Left renal pelvis (tissue), 4 donors: ENCODE measurements at places on chromosomes 5 and 9.

GRCh38 chr5:112570708-112571444 lies 151.8 kb upstream of the EPB41L4A start:
- DNase-seq: no peak

DNA sequence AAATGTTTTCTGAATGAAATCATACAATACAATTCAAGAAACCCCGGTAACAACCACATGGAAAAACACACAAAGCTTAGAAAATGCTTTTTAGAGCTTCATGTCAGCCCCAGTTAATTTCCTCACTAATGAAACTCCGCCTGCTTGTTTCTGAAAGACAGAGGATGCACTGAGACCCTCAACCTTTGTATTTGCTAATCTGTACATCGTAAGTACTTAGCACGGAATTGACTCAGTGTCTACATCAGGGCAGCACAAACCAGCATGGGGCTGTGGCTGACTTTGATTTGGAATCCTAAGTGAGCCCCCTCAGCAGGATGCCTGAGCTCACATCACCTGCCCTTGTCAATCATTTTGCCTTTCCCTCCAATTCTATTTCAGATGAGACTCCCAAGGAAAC lies 499.1 kb upstream of the MPDZ start:
- DNase-seq: no peak

GRCh38 chr5:172688349-172689217 lies 47.5 kb downstream of the NEURL1B start:
- no peak for DNase-seq

- DNase-seq: no peak
These were observed 550.9 kb downstream of the RAB3C start for GRCh38 chr5:59133764-59134261.

- no peak for DNase-seq
These were observed 97.4 kb downstream of the CACNA1B start for GRCh38 chr9:137974746-137975526.

- DNase-seq: no peak
These were observed 32.2 kb downstream of the NDUFA8 start for GRCh38 chr9:122127396-122127798.

DNA sequence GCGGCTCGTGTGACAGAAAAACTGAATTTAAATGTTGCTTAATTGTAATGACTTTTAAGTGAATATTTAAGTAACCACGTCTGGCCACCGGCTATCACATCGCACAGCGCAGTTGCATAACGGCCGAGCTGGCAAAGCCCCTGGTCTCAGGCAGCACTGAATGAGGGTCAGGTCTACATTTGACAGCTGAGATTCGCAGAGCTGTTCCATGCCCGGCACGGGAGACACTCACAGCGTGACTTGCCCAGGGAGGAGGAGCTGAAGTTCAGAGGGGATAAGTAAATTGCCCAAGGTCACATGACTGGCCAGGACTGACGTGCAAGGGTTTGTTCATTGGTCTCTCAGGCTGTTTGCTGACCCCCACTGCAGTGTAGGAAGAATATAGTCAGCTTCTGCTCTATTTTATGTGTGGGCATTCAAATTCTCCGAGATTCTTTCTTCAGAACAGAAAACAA lies 17.4 kb upstream of the COL5A1 start:
- DNase-seq: no peak

- DNase-seq: no peak
These were observed 16.6 kb downstream of the TUT7 start for GRCh38 chr9:86337469-86338108.

DNA sequence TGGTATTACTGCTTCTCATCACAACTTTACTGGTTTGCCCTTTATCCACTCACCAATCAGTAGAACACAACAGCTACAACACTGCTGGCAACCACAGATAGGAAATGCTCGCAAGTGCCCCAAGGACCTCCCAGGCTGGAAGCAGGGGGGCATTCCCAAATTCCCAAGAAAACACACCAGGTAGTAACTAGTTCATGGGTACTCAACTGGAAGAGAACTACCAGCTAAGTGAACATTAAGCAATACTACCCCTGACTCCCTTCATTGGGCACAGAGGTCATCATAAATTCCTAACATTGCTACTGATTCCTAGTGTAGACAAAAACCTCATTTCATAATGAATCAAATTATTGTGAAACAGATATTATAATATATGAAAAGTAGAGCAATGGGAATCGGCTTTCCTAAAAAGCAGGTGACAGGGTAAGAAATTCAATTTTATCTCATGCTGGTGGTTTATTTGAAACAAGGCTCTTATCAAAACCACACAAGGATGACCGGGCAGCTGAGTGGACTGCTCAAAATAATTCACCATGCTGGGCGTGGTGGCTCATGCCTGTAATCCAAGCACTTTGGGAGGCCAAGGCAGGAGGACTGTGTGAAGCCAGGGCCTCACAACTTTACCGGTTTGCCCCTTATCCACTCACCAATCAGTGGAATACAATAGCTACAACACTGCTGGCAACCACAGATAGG lies 81.6 kb downstream of the TLE1 start:
- no peak for DNase-seq

- DNase-seq: no peak
These were observed 731.8 kb upstream of the RGMB start for GRCh38 chr5:98041661-98042060.

- no peak for DNase-seq
These were observed 2.4 kb downstream of the NOL6 start for GRCh38 chr9:33471361-33471760.

GRCh38 chr5:1720396-1721110 lies 79.1 kb downstream of the MRPL36 start:
- no peak for DNase-seq

- DNase-seq: no peak
These were observed 110.9 kb upstream of the DMAC1 start for GRCh38 chr9:7910426-7911020.

DNA sequence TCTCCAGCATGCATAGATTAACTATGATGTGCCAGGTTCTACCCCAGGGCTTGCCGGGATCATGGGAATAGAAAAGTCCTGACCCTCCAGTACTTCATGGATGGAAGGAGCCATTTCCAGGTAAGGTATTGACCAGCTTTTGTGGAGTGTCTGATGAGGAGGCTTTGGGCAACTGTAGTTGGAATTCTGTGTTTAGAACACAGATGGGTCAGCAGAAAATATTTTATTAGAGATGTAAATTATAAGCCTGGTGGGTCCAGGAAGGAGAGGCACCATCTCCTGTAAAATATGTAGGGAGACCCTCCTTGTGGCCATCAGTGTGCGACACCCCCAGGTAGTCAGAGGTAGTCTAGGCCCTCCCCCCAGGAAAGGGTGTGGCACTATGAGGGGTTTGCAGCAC lies 156.2 kb downstream of the IRX1 start:
- DNase-seq: no peak

- DNase-seq: no peak
These were observed 24.7 kb upstream of the MTAP start for GRCh38 chr9:21777701-21778100.

GRCh38 chr9:132597073-132597775 lies 14.8 kb downstream of the BARHL1 start:
- DNase-seq: no peak

DNA sequence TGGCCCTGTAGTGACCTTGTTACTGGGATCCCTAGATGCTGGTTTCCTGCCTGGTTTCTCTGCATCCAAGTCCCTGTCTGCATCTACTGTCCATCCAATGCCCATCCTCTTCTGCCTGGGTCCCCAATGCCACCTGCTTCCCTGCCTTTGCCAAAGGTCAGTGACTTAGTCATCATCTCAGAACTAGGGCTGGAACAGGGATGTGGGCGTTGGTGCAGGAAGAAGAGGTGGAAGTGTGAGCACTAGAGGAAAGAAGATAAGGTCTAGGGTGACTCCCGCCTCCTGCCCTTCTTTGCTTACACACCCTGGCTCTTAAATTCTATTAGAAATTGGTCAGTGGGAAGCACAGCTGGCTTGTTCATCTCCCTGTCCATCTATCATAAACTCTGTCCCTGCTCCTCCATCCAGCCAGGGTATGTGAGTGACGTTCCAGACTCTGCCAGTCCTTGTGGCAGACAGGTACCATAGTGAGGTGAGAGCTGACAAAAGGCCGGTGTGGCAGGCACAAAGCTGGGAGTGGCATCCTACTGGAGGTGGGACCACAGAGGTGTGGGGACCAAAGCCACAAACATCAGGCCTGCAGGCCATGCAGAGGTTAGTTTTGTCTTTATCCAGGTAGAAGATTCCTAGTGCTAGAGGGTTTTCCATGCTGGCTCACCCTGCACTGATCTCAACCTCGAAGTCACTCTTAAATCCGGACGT lies 9.2 kb downstream of the PTPN3 start:
- DNase-seq: no peak

- no peak for DNase-seq
These were observed 45.7 kb upstream of the GGTA1 start for GRCh38 chr9:121545150-121545874.

- DNase-seq: no peak
These were observed 205.9 kb downstream of the ROR2 start for GRCh38 chr9:91744114-91744513.

DNA sequence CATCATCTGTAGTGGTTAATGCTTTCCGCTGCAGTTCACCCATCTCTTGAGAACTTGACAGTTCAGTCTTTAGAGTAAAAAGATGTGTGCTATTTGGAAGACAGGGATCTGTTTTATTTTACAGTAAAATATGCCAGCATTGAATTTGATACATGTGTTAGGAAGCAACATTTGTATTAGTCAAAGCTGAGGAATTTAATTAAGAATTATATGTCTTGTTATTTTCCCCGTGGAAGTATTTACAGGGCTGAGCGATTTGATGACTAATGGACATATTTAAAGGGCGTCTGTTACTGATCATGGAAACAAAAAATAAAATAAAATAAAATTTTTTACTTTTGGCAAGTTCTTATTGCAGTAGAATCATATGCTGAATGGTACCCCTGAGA lies 101.3 kb downstream of the PAM start:
- no peak for DNase-seq

DNA sequence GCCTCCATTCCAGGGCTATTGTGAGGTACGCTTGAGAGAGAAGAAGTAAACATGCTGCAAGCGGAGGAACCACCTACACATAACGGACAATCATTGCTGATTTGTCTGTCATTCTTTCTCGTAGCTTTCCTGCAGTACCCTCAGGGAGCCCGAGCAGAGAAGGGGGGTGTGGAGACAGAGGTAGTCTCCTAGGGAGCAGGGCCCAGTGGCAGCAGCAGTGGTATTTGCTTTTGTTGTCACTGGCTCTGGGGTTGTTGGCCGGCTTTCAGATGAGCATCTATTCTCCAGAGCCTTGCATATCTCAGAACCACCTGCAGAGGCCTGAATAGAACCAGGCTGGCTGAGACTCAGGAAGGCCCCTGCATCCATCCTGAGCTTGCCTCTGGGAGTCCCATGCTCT lies 19.9 kb downstream of the ENHO start:
- DNase-seq: no peak

DNA sequence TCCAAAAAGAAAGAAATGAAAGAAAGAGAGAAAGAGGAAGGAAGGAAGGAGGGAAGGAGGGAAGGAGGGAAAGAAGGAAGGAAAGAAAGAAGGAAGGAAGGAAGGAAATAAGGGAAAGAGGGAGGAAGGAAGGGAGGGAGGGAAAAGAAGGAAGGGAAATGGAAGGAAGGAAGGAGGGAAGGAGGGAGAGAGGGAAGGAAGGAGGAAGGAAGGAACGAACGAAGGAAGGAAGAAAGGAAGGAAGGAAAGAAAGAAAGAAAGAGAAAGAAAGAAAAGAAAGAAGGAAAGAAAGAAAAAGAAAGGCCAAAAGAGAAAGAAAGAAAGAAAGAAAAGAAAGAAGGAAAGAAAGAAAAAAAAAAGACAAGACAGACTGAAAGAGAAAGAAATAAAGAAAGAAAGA lies 263.9 kb upstream of the ATP10B start:
- DNase-seq: no peak

DNA sequence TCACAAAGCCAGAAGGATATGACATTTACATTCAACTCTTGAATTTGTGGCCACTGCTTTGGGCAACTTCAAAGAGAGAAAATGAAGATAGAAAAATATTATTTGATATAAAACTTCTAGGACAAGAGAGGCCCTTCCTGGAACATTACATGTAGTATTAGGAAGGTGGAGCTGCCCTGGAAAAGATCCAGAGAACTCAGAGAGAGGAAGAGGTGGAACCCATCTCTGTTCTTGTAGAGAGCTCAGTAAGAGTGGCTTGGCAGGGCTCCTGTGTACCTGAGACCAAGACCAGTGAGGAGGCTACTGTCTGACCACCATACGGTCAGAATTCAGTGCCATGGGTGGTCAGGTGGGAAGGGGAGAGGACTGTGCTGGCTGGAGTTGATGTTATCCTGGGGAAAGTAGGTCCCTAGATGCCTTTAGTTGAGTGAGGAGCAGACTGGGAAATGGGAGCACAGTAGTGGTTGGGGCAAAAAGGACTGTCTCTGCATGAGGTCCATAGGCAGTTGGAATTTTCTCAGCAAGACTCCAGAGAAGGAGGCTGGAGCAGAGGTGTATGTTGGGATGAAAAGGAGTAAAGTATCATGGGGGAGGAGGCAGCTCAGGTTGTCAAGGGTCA lies 7.6 kb downstream of the TGFBI start:
- DNase-seq: no peak

- DNase-seq: no peak
These were observed 83.3 kb upstream of the CCDC112 start for GRCh38 chr5:115379622-115380344.

DNA sequence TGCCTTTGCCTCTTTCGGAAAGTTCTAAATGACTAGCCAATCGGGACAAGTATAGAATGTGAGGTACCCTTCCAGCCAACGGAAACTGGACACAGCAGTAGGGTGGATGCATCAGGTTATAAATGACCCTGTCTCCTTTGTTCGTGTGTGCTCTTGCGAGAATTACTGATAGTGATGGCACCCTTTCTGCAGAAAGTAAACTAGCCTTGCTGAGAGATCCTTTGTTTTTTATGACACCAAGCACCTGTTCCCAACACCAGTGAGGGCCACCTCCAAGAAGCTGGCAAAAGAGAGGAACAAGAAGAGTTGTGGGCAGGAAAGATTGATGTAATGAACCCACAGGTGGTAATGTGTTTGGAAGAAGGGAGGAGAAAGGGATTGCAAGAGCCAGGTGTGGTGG lies 42.8 kb upstream of the FABP6 start:
- no peak for DNase-seq

DNA sequence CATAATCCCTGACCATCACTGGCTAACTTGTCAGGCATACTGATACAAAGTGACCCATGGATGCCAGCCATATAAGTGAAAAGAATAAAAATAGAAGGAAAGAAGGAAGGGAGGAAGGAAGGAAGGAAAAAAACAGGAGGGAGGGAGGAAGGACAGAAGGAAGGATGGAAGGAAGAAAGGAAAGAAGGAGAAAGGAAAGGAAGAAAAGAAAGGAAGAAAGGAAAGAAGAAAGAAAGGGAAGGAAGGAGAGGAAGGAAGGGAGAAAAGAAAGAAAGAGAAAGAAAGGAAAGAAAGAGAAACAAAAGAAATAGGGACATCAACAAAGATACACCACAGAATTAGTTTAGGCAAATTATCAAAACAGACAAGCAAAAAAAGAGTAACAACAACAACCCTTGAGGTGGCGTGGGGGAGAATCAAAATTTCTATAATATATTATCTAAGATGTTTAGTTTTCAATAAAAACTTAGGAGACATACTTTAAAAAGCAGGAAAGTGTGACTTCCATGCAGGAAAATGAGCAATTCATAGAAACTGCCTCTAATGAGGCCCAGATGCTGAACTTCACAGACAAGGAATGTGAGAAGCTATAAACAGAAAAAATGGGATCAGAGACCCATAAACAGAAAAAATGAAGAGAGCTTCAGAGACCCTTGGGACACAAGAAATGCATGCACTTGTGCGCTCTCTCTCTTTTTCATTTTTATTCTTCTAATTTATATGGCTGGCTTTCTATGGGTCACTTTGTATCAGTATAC lies 96.1 kb upstream of the NFIL3 start:
- no peak for DNase-seq

- no peak for DNase-seq
These were observed 41.5 kb upstream of the STXBP1 start for GRCh38 chr9:127570533-127571111.

- DNase-seq: no peak
These were observed 46.6 kb downstream of the CYFIP2 start for GRCh38 chr5:157312492-157312891.
